AG04450 (cell line): ENCODE measurements at places on chromosomes 11 and 22. TPM values are rescaled to one million over a fixed set of nuclear protein-coding genes. Genes with fewer than 3 reads are reported as not detected.

DNA sequence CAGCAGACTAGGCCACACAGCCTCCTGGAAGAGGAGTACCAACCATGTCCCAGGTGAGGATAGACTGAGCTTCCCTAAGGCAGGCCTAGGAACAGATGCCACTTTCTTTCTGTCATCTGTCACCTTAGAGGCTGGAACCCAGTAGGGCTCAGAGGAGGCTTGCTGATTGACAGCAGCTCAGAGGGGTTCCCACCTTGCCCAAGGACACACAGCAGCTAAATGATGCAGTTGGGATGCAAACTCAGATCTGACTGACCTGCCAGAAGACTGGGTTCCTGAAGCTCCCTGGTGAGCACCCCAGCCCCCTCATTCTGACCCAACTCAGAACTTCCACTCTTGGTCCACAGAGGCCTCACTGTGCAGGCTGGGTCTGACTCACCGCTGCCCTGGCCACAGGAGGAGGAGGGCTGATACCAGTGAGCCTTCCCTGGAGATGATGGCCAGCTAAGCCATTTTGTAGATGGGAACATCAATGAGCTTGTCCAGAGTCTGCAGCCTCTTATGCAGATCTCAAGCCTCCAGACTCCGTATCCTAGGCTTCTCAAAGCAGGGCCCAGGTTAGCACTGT is 14.0 kb downstream of the CAPN5 start:
- DNase-seq: no peak

DNA sequence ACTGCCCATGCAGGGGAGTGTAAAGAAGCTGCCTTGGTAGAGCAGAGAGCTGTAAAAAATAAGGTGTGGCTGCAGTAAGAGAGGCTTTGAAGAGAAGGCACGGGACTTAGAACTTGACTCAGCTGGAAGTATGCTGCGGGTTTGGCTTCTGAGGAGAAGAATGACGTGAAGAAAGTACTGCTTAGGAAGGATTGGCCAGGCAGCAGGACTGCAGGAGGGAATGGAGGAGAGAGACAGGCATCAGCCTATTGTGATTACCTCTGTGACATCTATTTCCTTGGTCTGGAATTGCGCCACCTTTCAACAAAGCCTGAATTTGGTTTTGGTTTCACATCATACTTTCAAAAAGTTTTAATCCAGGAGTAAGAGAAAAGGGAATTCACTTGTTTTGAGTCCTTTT is 22.5 kb downstream of the PRRG4 start:
- DNase-seq: no peak

DNA sequence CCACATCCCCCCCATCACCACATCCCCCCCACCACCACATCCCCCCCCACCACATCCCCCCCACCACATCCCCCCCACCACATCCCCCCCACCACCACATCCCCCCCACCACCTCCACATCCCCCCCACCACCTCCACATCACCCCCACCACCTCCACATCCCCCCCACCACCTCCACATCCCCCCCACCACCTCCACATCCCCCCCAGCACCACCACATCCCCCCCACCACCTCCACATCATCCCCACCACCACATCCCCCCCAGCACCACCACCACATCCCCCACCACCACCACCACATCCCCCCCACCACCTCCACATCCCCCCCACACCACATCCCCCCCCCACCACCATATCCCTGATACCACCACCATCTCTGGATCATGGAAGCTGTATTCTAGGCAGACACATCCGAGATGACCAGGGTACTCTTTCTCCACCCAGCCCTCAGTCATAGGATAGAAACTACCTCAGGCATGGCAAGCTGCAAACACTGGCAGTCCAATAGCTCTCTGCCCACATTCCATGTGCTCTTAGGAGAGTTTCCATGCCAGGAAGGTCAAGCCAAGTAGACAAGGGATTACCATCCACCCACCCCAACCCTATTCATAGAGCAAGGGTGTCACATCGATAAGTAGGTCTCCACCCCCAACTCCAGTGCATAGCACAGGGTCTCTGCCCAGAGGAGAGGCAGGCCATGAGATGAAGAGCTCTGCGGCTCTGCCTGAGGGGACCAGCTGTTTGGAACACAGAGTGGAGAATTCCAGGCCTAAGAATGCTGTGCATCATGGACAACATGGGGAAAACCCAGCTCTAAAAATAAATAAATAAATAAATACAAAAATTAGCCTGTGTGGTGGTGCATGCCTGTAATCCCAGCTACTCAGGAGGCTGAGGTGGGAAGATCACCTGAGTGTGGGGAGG is 33.0 kb upstream of the TEAD1 start:
- no peak for DNase-seq

The SLN gene
- polyA plus RNA-seq: not detected in 2 replicates

The MPEG1 gene
- not detected in 2 replicates for polyA plus RNA-seq
